Vein endothelial cell (primary cell): ENCODE measurements at places on chromosomes 4 and X. TPM values are rescaled to one million over a fixed set of nuclear protein-coding genes. Genes with fewer than 3 reads are reported as not detected.

DGKK gene
- under 0.01 TPM in 1 of 2 replicates, not detected in the other for total RNA-seq

PTCHD1 gene
- not detected in 2 replicates for total RNA-seq

UGT2B15 gene
- total RNA-seq, result not detected in 2 replicates

FAM241A gene
- 16.0 and 26.7 TPM in 2 replicates for total RNA-seq

DSPP gene
- not detected in 2 replicates for total RNA-seq

BMPR1B gene
- total RNA-seq, result 2.6 and 3.2 TPM in 2 replicates

IL2 gene
- not detected in 2 replicates for total RNA-seq

LPAR4 gene
- not detected in 2 replicates for total RNA-seq

STATH gene
- not detected in 2 replicates for total RNA-seq

CWH43 gene
- not detected in 2 replicates for total RNA-seq

TLR7 gene
- total RNA-seq, result not detected in 2 replicates

CLCN5 gene
- total RNA-seq, result 7.8 and 11.8 TPM in 2 replicates

NPFFR2 gene
- not detected in 2 replicates for total RNA-seq

P2RY4 gene
- total RNA-seq, result 0.10 TPM in 1 of 2 replicates, not detected in the other

SMAD1 gene
- total RNA-seq, result 140 and 243 TPM in 2 replicates

KDR gene
- 286 and 524 TPM in 2 replicates for total RNA-seq

TKTL2 gene
- not detected in 2 replicates for total RNA-seq
